ENCODE measurements at places on chromosomes 7 and 10.

GRCh38 chr10:83522456-83522855 is 616.9 kb upstream of the GHITM start:
- DNase-seq: no peak

DNA sequence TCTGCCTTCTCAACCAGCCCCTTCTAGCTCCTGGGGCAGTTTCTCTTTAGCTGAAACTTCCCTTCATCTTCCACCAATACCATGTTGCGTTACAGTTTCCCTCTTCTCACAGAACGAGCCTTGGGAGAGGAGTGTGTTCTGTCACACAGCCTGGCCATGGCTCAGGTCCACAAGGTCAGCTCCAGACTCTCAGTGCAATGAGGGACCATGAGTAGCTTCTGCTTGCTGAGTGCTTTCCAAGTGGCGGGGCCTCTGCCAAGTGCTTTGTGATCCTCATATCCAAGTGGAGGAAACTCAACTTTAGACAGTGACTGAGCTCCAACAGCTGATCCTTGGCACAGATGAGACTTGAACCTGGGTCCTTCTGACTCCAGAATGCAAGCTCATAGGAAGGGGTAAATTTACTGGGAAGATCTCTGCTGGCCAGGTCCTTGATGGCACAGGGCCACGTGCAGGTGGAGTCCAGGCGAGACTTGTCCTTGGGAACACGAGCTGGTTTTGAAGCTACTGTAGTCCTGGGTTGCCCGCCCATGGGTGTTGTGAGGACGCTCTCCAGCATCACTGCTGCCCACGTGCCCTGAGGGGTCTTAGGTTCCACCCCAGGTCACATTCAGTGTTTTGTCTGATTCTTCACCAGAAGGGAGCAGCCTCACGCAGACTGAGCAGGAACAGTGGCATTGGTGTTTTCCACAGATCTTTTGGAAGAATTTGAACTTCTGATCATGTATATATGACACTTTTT is 238.0 kb downstream of the EBF3 start:
- DNase-seq: no peak

- no peak for DNase-seq
These were observed 143.2 kb downstream of the GRK5 start for GRCh38 chr10:119350502-119351097.

DNA sequence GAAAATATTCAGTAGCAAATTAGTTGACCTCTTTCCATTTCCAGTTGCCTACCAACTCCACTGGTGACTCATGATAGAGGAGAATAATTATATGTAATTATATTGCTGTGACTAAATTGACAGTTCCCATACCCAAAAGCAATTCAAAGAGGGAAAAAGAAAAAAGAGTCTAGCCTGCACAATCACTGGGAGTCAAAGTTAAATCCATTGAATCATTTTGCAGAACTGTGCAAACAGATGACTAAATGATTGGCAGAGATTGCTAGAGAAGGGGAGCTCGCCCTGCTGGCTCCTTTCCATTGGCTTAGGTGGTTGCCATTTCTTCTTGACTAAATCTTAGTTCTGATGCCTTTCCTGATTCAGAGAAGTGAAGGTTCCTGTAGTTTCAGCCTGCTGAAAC is 1228.6 kb upstream of the SORCS1 start:
- no peak for DNase-seq

DNA sequence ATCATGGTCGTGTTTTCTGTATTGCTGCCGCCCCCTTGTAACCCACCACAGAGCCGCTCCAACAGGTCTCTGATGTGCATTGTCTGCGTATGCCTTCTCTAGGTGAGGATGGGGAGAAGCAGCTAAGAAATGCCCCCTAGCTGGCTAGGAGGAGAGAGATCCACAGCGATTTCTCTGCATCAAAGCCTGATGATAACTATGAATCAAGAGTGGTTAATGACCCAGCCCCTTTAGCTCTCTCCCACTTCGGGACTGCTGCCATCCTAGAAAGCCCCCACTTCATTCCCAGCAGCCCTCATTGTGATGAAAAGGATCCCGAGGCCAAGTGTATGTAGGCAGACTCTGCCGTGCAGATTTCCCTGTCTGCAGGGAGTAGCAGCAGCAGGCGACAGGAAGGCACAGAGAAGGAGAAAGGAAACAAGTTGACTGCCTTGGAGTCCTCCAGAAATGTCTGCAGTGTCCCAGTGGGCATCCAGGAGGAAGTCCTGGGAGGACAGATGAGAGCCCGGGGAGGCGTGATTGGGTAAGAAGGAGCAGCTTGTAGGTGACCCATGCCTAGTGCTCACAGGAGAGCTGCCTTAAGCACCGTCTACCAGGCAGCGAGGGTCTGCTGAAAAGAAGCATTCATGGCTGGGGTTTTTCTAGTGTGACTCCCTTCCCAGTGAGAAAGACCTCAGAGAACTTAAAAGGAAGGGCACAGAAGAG is 2.9 kb downstream of the PLXNA4 start:
- no peak for DNase-seq

GRCh38 chr7:66279912-66280311 is 74.8 kb downstream of the TPST1 start:
- DNase-seq: no peak

DNA sequence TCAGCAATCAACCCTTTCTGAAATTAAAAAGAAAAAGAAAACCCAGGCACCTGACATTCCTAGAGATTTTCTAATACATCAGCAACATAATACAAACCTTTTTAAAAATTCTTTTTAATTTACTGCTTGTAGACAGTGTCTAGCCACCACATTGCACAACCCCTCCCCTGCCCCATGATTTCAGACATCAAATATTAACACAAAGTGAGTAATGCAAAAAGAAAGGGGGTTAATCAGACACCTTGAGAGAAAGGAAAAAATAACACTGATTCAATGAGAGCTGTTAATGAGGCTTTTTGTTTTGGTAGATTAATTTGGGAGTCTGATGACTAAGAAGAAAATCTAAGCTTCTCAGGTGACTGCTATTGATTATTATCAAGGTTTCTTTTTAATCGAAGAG is 55.3 kb downstream of the SLC25A13 start:
- DNase-seq: no peak

GRCh38 chr7:41975849-41976248 is 261.2 kb downstream of the GLI3 start:
- no peak for DNase-seq

GRCh38 chr10:34520084-34520483 is 295.0 kb downstream of the PARD3 start:
- DNase-seq: no peak

DNA sequence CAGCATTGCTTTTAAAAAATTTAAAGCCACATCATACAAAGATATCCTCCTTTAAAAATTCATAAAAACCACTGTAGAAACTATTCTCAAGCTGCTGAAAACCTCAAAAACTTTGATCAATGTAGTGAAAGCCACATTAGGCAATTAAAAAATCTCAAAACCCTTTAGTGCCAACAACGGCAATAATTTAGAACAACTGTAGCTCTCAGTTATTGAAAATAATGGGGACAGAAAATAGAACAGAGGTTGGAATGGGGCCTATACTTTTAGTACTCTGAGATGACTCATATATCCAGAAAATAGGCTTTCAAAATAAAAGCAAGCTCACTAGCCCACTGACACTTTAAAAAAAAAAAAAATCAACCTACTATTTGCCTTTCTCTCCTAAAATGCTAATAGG is 87.5 kb downstream of the GSAP start:
- DNase-seq: no peak

DNA sequence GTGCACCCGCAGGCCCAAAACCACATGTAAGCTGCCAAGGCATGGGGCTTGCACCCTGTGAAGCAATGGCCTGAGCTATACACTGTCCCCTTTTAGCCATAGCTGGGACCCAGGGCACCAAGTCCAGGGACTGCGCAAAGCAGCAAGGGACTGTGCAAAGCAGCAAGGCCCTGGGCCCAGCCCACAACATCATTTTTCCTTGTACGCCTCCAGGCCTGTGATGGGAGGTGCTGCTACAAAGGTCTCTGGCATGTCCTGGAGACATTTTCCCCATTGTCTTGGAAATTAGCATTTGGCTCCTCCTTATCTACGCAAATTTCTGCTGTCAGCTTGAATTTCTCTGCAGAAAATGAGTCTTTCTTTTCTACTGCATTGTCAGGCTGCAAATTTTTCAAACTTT is 24.8 kb downstream of the ARHGAP19 start:
- no peak for DNase-seq

- DNase-seq: no peak
These were observed 23.7 kb downstream of the SHH start for GRCh38 chr7:155788616-155789000.

- peak; percentile 47 for DNase-seq
These were observed 433.6 kb upstream of the GALNT17 start for GRCh38 chr7:70698219-70698832.

DNA sequence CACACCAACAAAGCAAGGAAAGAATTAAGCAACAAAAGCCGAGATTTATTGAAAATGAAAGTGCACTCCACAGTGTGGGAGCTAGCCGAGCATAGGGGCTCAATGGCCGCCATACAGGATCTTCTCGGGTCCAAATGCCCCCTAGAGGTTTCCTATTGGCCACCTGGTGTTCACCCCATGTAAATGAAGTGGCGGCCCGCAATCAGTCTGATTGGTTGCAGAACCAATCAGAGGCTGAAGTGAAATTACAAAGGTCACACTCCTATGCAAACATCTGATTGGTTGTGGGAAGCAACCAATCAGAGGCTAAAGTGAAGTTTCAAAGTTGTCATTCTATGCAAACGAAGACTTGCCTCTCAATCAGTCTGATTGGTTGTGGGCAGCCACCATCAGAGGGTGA is 61.8 kb upstream of the SLC35B4 start:
- no peak for DNase-seq

- no peak for DNase-seq
These were observed 23.3 kb downstream of the SLC13A4 start for GRCh38 chr7:135704698-135705097.

Measured in HEK293T (cell line).